ENCODE measurements at places on chromosomes 5 and 9.

GRCh38 chr5:38808666-38809343, 37.0 kb upstream of the OSMR start:
- DNase-seq, result no peak

DNA sequence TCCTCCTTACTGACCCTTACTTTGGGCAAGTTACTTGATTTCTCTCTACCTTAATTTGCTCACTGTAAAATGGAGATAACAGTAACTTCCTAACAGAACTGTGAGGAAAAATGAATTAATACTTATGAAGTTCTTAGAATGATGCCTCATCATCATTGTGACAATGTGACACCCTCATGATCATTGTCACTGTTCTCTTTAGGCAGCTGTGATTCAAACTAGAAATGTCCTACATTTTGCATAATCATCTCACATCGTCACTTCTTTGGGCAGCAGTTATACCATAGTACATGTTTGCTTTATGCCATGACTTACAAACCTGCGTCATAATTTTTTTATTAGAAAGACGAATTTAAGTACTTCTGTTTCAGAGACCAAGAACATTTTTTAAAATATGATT, 9.7 kb downstream of the SLC30A5 start:
- no peak for DNase-seq

DNA sequence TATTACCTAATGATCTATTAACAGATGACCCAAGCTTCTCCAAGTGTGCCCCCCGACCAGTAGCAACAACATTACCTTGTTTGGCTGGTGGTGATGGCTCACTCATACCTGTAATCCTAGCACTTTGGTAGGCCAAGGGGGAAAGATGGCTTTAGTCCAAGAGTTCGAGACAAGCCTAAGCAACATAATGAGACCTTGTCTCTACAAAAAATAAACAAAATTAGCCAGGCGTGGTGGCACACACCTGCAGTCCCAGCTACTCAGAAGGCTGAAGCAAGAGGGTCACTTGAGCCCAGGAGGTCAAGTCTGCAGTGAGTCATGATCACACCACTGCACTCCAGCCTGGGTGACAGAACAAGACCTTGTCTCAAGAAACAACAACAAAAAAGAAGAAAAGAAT, 62.9 kb downstream of the GCNT1 start:
- DNase-seq, result no peak

- no peak for DNase-seq
Observed at GRCh38 chr9:92661743-92662142, 8.2 kb downstream of the IPPK start.

- no peak for DNase-seq
Observed at GRCh38 chr9:115513148-115513547, 395.2 kb upstream of the TNC start.

- DNase-seq, result no peak
Observed at GRCh38 chr9:96459268-96460007, 9.5 kb downstream of the HABP4 start.

- no peak for DNase-seq
Observed at GRCh38 chr5:172846677-172847076, 12.6 kb downstream of the ERGIC1 start.

DNA sequence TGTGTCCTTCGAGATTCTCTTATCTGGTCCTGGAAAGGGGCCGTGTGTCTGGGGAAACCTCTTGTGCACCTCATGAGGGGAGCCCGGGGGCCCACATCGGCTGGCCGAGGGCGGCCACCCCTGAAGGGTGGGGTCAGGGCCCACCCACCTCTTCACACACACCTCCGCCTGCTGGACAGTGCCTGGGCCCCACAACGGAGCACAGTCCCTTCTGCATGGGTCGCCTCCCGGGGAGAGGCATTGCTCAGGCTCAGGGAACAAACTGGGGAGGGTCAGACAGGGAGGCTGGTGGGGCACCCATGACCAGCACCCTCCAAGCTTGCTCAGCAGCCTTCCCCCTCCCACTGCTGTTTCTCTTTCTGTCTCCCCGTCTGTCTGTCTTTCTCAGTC, 1.3 kb upstream of the LRRC14B start:
- DNase-seq, result no peak

DNA sequence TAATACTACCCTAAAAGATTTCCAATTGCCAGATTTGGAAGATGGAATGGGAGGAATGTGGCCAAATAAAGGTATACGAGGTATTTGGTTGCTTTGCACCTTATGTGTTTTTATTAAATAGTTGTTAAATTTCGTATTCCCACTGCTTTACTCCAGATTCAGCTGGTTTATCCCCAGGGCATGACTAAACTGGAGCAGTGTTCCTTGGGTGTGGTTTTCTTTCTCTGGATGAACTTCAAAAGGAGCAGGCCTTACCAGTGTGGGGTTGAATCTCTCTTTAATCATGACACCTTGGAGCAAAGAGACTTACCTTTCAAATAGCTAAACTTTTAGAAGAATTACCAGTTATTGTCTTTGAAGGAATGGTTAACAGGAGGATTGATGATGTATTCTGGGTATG, 121.7 kb upstream of the BNC2 start:
- no peak for DNase-seq

DNA sequence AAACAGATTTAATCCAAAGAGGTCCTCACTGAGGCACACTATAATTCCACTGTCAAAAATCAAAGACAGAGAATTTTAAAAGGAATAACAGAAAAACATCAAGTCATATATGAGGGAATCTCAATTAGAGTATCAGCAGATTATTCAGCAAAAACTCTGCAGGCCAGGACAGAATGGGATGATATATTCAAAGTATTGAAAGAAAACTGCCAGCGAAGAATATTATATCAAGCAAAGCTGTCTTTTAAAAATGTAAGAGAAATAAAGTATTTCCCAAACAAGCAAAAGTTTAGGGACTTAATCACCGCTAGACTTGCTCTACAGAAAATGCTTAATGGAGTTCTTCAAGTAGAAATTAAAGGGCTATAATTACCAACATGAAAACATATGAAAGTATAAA, 15.7 kb upstream of the OR2Y1 start:
- DNase-seq, result no peak

DNA sequence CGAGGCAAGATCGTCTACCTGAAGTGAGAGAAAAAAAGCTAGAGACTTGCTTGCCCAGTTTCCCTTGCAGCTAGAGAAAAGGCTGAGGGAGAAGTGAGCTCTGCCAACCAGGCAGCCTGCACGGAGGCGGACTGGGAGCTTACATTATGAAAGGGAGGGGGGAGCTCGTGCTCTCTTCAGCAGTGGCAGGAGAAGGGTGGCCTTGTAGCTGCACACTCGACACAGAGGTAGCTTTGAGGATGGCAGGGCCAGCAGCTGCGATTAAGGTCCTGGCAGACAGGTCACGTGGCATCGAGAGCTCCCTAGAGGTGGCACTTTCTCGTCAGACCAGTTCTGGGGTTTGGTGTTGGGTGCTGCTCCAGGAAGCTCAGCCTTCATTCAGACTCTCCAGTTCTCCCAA, 26.7 kb downstream of the APBA1 start:
- DNase-seq, result no peak

DNA sequence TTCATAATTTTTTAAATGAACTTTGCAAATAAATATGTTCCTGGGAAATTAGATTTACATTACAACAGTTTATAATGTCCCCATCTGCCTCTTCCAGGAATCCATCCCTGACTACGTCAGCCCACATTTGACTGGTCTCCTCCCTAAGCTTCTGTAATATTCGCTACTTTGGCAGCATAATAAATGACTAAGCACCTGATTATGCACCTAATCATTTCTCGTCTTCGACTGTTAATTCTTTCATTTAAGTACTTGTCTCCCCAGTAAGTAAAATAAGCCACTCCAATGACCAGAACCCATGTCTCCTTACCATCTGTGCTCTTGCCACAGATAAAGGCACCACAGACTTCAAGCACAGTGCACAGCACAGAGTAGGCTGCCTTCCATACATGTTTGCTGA, 122.7 kb downstream of the DENND1A start:
- DNase-seq, result peak; percentile 42

- no peak for DNase-seq
Observed at GRCh38 chr5:140242890-140243585, 59.9 kb downstream of the PFDN1 start.

DNA sequence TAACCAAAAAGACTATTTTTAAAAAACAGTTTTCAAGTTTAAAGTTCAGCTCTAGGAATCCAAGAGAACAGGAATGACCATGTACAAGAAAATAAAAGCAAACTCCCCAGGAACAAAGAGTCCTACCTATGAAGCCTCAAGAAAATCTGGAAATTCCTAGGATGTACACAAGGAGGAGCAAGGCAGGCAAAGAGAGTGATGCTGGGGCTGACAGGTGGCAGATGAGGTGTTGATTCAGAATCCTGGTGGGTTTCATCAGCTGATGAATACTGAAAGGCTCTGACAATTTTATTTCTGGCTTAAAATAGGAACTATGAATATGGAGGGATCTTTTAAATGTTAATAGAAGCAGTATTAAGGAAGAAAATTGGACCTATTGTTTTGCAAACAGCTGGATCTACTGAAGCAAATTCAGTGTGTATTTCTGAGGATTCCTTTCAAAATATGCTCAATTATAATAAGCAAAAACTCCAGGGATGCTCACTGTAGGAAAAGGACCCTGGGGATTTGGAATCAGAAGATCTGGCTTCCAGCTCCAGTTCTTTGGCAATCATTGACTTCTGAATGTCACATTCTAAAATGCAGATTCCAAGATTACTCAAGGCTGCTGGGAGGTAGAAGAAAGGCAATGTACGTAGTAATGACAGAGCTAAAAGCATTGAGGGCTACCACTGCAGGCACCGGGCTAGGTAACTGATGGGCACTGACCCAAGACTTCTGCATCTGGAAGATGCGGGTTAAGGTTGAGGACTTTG, 28.0 kb upstream of the SH3RF2 start:
- no peak for DNase-seq

GRCh38 chr9:79264041-79264440, 307.7 kb upstream of the TLE4 start:
- no peak for DNase-seq

DNA sequence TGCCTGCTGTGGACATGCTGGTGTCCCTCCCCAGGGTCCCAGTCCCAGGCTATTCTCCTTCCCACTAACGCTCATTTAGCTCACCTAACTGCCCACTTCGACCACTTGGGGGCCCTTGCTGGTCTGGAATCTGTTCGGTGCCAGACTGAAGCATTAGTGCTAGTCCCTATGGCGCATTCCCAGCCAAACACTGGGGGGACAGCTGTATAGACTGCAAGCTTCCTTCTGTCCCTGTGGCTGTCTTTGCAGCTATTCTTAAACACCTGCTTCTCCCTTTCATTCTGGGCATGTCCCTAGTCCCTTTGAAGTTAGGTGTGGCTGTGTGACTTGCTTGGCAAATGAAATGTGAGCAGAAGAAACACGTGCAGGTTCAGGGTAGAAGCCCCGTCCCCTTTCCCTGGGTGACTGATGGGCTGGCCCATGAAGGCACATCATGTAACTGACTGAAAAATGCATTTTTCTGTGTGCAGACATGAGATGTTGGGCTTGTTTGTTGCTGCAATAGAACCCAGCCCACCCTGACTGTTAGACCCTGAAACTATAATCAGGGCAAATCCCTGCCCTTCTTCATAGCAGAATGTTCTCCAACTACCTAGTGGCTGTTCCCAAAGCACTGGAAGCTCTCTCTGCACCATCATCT, 134.4 kb downstream of the BARX1 start:
- DNase-seq, result no peak

DNA sequence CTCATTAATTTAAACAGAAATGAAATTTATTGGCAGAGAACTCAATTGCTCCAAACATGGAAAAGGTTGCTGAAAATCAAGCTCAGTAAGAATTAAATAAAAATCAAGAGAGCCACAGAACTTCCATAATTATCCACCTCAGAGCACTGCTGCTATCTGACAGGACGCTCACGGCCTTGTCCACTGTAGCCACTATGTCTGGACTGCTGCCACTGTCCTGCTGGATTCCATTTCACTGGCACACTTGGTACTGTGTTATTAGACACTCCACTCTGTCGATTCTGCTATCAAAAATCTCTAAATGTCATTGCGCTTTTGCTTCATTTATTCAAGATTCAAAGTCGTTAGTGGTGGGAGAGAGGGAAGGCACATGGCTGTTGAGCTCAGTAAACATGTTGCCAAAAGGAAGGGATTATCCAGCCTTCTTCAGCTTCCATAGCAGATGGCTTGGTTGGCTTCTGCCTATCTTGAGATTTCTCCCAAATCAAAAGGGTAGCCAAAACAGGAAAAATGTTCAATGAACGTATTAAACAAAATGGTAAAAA, 815.0 kb downstream of the CDH18 start:
- no peak for DNase-seq

DNA sequence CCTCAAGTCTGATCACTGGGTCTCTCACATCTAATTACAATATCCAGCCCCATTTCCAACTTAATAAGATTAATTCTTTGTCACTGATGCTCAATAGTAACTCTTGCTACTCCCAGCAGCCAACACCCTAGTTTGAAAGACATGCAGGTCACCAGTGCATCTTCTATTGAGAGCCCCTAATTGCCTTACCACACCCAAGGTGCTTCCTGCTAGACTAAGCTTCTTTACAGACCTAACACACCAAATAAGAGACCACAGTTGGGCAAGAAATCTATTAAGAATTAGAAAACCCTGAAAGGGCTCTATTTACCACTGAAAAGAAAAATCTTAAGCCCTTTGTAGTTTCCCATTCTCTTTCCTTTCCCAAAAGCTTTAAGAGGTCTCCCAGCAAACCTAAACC, 26.5 kb downstream of the ELAVL2 start:
- DNase-seq, result no peak
